ENCODE measurements at places on chromosomes 13 and 19. TPM values are rescaled to one million over a fixed set of nuclear protein-coding genes. Genes with fewer than 3 reads are reported as not detected.

FAM83E gene
- total RNA-seq = 0.77 TPM

P2RY11 gene
- total RNA-seq = 13.5 TPM

TSKS gene
- not detected for total RNA-seq

ERICH4 gene
- not detected for total RNA-seq

OXGR1 gene
- total RNA-seq = not detected

ZNF506 gene
- total RNA-seq = 8.1 TPM

PLPPR3 gene
- 6.0 TPM for total RNA-seq

ZNF560 gene
- not detected for total RNA-seq

SIGLEC8 gene
- not detected for total RNA-seq

GRCh38 chr13:35770756-35771297 lies 294.3 kb upstream of the MAB21L1 start:
- H3K36me3 ChIP-seq = no peaks in the 10 kb centered on the region
- no peak overlapping the region for H3K4me3 ChIP-seq

DNA sequence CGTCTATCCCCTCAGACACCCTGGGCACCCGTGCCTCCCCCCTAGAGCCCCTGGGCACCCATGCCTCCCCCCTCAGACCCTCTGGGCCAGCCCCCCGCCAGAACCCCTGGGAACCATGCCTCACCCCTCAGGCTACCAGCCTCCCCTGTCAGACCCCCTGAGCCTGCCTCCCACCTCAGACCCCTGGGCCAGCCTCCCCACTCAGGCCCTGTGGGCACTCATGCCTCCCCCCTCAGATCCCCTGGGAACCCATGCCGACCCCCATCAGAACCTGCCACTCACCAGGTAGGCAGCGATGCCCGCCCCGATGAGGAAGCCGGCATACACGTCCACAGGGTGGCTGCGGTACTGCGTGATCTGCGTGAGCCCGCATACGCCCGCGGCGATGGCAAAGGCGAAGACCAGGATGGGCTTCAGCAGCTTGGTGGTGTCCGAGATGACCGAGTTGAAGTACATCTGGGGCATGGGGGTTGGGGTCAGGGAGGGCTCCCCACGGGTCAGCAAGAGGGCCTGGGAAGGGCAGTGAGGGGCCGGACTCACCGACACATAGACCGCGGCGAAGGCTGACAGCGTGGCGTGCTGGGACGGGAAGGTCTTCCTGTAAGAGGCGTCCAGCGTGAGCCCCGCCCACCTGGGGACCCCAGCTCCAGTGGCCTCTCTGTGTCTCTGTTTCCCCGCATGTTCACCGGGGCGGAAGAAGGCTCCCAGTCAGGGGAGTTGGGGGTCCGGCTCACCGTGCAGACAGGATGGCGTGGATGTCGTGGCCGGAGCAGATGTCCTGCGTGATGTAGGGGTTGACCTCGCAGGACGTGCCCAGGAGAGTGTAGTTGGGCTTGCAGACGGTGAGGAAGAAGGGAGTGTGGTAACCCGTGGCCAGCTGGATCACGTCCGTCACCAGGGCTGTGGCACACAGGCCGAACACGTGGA lies 7.3 kb downstream of the PLPPR3 start:
- H3K36me3 ChIP-seq = peaks cover 18% of the 10 kb centered on the region
- DNase-seq = no peak
- no peaks in the 10 kb centered on the region for H3K27me3 ChIP-seq
- peak overlapping the region; percentile 12 for H3K27ac ChIP-seq

DNA sequence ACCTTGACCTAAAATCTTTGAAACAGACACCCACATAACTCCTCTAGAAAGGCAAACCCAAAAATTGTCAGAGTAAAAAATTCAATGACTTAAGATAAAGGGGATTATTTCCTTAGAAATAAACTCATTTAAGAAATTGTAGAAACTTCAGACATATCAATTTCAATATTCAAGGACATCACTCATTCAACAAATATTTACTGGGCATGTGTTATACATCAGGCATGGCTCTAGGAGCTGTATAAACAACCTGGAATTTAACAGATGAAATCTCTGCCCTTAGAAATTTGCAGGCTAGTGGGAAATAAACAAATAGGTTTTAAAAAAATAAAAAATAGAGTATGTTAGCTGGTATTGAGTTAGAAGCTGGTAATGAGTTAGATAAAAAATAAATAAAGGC lies 84.0 kb upstream of the LSM14A start:
- no peaks in the 10 kb centered on the region for H3K4me1 ChIP-seq
- DNase-seq = no peak
- no peak overlapping the region for H3K27ac ChIP-seq

DNA sequence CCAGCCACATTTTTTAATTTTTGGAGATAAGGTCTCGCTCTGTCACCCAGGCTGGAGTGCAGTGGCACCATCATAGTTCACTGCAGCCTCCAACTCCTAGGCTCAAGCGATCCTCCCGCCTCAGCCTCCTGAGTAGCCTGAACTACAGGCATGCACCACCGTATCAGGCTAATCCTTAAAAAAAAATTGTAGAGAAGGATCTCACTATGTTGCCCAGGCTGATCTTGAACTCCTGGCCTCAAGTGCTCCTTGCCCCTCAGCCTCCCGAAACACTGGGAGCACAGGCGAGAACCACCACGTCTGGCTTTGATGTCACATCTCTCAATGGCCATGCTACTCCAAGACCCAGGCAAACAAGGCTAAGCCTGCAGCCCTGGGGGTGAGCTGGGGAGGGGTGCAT lies 21.2 kb downstream of the PRKCSH start:
- H3K4me3 ChIP-seq = no peak overlapping the region
- H3K27me3 ChIP-seq = peaks cover 4% of the 10 kb centered on the region
- H3K4me1 ChIP-seq = peaks cover 5% of the 10 kb centered on the region

- H3K27ac ChIP-seq = no peak overlapping the region
- no peak overlapping the region for H3K4me3 ChIP-seq
These were observed 3.4 kb downstream of the TBXA2R start for GRCh38 chr19:3603121-3603811.

GRCh38 chr13:46559272-46559805 lies 6.4 kb downstream of the LRCH1 start:
- peaks cover 21% of the 10 kb centered on the region for H3K4me1 ChIP-seq
- DNase-seq = no peak
- H3K36me3 ChIP-seq = no peaks in the 10 kb centered on the region
- H3K27ac ChIP-seq = no peak overlapping the region
- no peaks in the 10 kb centered on the region for H3K27me3 ChIP-seq
- no peak overlapping the region for H3K4me3 ChIP-seq

- H3K27ac ChIP-seq = peak overlapping the region; percentile 73
- no peaks in the 10 kb centered on the region for H3K36me3 ChIP-seq
- DNase-seq = no peak
- H3K4me3 ChIP-seq = no peak overlapping the region
- no peaks in the 10 kb centered on the region for H3K27me3 ChIP-seq
These were observed 281.4 kb downstream of the LHFPL6 start for GRCh38 chr13:39321574-39321973.

DNA sequence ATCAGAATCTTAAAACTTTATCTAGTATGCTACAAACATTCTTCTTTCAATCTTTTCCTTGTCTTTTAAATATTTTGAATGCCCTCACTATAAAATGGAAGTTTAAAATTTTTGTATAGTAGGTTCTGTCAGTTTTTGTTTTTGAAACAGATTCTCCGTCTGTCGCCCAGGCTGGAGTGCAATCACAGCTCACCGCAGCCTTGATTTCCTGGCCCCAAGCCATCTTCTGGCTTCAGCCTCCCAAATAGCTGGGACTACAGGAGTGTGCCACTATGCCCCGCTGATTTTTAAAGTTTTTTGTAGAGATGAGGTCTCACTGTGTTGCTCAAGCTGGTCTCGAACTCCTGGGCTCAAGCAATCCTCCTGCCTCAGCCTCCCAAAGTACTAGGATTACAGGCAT lies 20.7 kb downstream of the PHF11 start:
- no peak overlapping the region for H3K27ac ChIP-seq
- no peaks in the 10 kb centered on the region for H3K27me3 ChIP-seq
- peaks cover 26% of the 10 kb centered on the region for H3K36me3 ChIP-seq
- H3K4me3 ChIP-seq = no peak overlapping the region

- H3K27me3 ChIP-seq = peaks cover 7% of the 10 kb centered on the region
- no peaks in the 10 kb centered on the region for H3K4me1 ChIP-seq
- no peak overlapping the region for H3K27ac ChIP-seq
- no peak for DNase-seq
These were observed 97.9 kb downstream of the CCNA1 start for GRCh38 chr13:36530050-36530789.

- H3K4me3 ChIP-seq = no peak overlapping the region
- H3K27ac ChIP-seq = no peak overlapping the region
- peaks cover 5% of the 10 kb centered on the region for H3K4me1 ChIP-seq
- H3K27me3 ChIP-seq = peaks cover 35% of the 10 kb centered on the region
- no peak for DNase-seq
These were observed 149.0 kb upstream of the SOX1 start for GRCh38 chr13:111917901-111918300.

DNA sequence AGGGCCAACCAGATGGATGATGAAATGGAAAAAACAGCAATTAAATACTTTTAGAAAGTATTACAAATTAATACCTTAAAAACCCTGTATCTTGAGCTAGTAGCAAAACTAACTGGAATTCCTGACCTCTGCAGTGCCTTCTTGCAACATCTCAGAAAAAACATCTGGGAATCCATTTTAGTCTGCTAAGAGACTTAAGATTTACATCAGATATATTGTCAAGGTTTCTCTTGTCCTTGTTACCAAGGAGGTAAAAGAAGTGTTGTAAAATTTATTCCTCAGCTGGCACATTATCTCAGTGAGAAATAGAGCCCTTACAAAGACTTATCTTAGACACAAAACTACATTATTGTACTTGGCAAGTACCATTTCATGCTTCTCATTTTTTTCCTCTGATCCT lies 18.5 kb downstream of the KCNRG start:
- H3K4me3 ChIP-seq = no peak overlapping the region
- no peak for DNase-seq
- no peaks in the 10 kb centered on the region for H3K36me3 ChIP-seq

DNA sequence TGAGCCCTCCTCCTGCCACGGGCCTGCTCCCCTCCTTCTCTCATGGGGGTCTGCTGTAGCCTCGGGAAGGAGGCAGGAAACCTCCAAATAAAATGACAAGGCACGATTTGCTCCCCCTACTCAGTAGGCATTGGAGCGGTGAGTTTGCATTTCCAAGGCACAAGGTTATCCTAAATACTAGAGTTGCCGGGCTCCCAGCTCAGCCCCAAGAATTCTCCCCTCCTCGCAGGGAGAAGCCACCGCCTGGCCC lies 1.5 kb downstream of the CEBPA start:
- H3K36me3 ChIP-seq = no peaks in the 10 kb centered on the region
- no peak for DNase-seq
- no peak overlapping the region for H3K4me3 ChIP-seq
- H3K27me3 ChIP-seq = peaks cover 19% of the 10 kb centered on the region

- no peak overlapping the region for H3K4me3 ChIP-seq
- H3K36me3 ChIP-seq = peaks cover 29% of the 10 kb centered on the region
- H3K4me1 ChIP-seq = peaks cover 7% of the 10 kb centered on the region
- no peak for DNase-seq
- H3K27me3 ChIP-seq = no peaks in the 10 kb centered on the region
These were observed 142.8 kb downstream of the STK24 start for GRCh38 chr13:98434060-98434459.

DNA sequence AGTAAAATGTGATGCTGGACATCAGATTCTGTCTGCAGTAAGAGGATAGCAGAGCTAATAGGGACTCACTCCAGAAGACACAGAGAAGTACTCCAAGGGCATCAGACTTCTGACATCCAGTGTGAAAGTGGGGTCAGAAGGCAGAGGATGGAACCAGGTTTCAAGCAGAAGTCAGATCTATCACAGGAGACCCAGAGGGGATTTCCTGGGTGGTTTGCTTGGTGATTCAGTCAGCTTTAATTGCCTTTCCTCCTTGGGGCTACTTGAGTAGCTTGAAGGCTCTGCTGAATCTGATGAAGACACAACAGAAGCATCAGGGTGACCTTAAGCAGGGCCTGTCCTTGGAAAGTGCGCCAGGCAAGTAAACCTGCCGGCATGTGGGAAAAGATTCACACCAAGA lies 300.6 kb downstream of the COG6 start:
- DNase-seq = no peak
- H3K36me3 ChIP-seq = no peaks in the 10 kb centered on the region
- no peak overlapping the region for H3K27ac ChIP-seq
- H3K4me1 ChIP-seq = peaks cover 20% of the 10 kb centered on the region

DNA sequence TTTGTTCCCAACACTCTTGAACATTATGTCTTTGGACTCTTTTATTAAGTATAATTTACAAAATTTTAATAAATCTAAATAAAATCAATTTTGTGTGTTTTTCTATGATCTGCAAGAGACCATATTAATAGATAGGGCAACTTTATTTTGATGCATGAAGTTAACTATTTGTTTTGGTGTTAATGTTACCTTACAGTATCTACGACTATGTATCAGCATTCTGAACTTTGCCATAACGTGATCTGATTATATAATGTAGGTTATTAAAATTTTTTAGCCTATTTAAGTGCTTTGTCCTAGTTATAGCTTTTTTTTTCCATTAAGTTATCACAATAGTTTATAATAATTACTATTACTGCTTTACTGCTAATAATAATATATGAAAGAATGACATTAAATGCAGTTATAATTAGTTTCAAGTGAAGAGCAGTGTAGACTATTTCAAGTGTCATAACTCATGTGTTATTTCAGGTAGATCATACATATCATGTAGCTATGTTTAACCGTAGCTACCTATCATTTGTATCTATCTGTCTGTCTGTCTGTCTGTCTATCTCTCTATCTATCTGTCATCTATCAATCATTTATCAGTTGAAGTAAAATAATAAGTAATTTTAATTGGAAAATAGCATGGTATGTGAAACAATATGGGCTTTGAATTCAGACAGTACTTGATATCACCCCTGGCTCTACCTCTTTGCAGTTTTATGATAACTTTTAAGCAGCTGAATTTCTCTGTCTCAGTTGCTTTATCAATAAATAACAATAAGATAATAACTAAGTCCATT lies 229.7 kb downstream of the GPC5 start:
- H3K27me3 ChIP-seq = no peaks in the 10 kb centered on the region
- H3K27ac ChIP-seq = no peak overlapping the region
- no peak overlapping the region for H3K4me3 ChIP-seq

DNA sequence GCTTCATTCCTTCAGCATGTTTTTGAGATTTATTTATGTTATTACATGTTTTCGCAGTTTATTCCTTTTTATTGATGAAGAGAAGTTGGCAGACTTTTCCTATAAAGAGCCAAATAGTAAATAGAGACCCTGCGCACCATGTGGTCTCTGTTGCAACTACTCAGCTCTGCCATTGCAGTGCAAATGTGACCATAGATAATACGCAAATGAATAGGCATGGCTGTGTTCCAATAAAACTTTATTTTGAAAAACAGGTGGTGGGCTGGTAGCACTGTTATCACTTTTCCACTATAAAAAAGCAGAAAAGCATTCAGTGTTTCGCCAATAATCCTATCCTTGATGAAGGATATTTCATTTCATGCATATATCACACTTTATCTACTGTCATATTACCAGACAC lies 95.0 kb downstream of the DNAJC3 start:
- H3K4me1 ChIP-seq = no peaks in the 10 kb centered on the region
- no peak overlapping the region for H3K27ac ChIP-seq
- no peaks in the 10 kb centered on the region for H3K27me3 ChIP-seq
- no peak for DNase-seq
- H3K36me3 ChIP-seq = peaks cover 3% of the 10 kb centered on the region
